ENCODE measurements at places on chromosomes 4 and X.

DNA sequence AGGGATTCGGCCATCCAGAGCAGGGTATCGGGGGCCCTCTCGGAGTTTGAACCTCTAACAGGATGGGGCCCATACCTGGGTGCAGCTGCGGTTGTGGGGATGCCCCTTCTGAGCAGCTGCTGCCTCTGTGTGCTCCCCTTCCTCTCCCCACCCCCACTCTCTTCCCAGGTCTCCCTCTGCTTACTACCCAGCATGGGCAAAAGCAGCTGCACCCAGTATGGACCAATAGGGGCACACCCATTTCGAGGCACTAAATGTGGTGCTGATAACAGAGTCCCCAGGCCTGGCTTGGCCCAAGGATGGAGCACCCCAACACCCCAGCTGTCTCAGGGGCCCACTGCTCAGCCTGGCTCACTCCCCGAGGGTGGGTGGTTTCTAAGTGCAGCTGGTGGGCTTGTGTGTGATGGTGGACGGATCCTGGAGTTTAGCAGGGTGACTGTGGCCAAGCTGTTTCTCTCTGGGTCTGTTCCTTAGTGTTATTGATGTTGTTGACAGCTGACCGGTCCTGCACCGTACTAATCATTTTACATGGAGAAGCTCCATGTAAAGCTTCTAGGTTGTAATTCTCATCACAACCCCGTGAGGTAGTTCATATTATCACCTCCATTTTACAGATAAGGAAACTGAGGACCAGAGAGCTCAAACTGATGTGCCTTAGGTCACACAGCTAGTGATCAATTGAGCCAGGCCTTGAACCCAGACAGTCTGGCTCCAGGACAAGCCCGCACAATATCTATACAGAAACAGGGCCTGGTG lies 13.1 kb upstream of the KIAA0232 start:
- no peak for DNase-seq

DNA sequence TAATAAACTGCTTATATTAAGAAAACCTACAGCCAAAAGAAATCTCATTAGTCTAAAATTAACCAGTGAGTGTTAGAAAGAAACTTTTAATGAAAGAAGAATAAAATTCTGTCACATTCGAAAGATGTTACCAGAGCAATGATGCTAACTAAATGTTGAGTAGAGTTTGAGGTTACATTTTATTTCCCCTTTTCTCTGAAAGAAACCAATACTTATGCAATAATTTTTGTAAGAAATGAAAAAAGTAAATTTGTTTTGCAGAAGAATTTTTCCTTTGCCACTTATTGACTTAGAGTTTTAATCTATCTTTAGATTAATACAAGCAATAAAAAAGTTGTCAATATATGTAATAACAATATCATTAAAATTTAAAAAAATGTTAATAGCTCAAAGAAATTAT lies 574.0 kb upstream of the GALNTL6 start:
- DNase-seq: no peak

GRCh38 chr4:3074846-3075651 lies 568 bp downstream of the HTT start:
- DNase-seq: peak; percentile 17

- no peak for DNase-seq
Observed at GRCh38 chr4:101183221-101183620, 164.1 kb downstream of the PPP3CA start.

DNA sequence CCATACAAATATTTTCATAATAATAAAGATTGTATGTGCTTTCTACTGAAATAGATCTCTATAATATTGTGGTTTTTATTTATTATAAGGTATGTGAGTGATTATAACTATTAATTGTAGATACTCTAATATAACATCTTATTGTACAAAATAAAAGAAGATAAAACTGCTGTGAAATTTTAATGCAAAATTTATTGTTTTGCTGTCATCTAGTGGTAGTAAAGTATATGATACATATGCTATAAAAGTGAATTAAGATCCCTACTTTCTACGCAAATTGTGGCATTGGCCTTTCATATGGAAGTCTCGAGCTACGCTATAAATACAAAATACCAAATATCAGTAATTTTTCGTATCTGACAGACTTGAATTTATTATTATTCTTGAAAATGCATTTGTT lies 19.3 kb downstream of the YIPF7 start:
- no peak for DNase-seq

- no peak for DNase-seq
Observed at GRCh38 chr4:38160487-38161207, 200.4 kb downstream of the PTTG2 start.

GRCh38 chr4:75714704-75715103 lies 9.7 kb upstream of the USO1 start:
- no peak for DNase-seq

DNA sequence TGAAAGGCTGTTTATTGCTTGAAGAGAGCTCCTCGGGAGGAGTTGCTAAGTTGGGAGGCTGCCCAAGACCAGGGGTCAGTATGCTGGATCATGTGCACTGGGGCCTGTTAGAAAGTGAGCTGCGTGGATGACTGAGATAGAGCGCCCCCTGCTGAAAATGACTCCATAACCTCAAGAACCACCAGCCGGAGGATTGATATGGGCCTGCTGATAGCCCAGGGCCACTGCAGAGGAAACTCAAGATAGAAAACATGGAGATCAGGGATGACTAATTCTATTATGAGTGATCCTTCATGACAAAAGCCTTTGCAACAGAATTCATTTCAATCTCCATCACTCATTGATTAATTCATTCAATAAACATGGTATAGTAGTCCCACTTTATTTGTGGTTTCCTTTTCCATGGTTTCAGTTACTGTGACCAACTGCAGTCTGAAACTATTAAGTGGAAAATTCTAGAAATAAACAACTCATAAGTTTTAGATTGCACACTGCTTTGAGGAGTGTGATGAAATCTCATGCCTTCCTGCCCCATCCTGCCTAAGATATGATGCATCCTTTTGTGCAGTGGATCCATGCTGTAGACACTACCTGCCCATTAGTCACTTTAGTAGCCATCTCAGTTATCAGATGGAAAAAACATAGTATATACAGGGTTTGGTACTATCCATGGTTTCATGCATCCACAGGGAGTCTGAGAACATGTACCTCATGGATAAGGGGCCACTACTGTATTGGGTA lies 126.7 kb upstream of the MBNL3 start:
- DNase-seq: peak; percentile 23

GRCh38 chr4:2827071-2827873 lies 16.4 kb upstream of the ADD1 start:
- no peak for DNase-seq

DNA sequence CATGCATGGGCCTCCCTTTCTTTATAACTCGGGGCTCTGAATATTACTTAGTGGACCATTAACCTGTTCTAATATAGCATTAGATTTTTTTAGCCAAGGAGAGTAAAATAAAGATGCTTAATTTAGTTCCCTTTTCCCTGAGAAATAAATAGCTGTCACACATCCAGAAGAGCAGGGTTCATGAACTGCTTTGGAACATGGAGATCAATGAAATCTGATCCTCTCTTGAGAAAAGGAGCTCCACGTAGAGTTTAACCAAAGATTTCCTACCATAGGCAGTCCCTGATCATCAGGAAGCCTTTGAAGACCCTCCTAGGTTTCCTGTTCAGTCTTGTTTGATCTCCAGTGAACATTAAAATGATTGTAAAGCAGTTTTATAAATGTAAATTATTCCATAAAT lies 8.5 kb upstream of the PCDH19 start:
- no peak for DNase-seq

DNA sequence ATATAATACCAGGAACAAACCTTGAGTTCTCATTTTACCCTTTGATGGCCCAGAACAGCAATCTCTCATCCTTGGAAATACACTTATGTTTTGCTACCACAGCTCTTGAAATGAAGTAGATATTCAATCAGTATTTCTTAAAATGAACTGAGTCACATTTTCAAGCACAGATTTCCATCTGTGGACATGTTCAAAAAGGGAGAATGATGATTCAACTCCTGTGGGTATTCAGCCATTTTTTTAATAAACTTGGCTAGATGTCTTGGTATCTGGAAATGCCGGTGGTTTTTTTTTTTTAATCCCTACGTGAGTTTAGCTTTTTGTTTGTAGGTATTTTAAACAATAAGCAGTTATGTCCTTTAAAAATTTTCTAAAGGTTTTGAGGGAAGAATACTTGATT lies 64.2 kb upstream of the TRPC5OS start:
- DNase-seq: no peak

DNA sequence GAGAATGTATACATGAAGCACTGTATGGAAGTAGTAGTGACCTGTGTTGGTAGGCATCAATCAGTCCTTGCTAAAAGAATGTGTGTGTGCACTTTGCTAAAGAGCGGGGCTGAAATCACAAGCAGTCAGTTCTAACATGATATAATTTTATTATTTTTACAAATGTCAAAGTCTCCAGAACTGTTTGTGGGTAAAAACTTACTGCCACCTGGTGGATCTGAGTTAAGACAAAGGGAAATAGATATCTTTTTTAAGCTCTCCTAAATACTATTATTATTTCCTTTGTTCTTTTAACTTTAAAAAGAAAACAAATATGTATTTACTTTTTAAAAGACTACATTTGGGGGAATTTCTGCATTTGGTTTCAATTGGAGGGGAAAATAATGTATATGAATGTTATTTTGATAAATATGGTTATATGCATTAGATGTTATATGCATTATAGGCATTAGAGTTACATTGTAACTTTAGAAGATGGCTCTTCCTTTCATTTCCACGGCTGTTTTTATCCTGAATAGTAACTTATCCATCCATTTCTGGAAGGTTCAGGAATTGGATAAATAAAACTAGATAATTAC lies 7.8 kb upstream of the CLOCK start:
- no peak for DNase-seq

- no peak for DNase-seq
Observed at GRCh38 chr4:79663141-79663540, 255.1 kb upstream of the GK2 start.

- no peak for DNase-seq
Observed at GRCh38 chr4:98890702-98891455, 38.1 kb downstream of the EIF4E start.

DNA sequence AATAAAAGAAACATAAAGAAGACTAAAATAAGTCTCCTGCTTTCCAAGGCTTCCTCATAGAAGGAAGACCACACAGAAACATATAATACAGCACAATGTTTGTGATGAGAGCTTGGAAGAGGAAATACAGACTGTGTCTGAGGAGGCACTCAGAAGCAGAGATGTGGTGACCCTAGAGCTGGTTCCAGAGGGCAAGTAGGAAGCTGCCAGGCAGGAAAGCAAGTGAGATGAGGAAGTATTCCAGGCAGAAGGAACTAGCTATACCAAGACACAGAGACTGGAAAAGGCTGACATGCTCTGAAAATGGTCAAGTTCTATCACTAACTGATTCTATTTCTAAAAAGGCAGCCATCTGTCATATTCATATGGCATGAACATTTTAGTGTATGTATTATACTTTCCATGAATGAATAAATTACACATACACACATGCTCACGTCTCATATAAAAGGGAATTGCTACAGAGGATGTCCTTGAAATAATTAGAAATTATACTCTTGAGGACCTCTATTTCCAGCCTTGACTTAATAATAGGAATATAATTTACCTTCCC lies 16.6 kb upstream of the HSFX2 start:
- no peak for DNase-seq

- DNase-seq: no peak
Observed at GRCh38 chr4:54041100-54041499, 23.3 kb downstream of the CHIC2 start.

DNA sequence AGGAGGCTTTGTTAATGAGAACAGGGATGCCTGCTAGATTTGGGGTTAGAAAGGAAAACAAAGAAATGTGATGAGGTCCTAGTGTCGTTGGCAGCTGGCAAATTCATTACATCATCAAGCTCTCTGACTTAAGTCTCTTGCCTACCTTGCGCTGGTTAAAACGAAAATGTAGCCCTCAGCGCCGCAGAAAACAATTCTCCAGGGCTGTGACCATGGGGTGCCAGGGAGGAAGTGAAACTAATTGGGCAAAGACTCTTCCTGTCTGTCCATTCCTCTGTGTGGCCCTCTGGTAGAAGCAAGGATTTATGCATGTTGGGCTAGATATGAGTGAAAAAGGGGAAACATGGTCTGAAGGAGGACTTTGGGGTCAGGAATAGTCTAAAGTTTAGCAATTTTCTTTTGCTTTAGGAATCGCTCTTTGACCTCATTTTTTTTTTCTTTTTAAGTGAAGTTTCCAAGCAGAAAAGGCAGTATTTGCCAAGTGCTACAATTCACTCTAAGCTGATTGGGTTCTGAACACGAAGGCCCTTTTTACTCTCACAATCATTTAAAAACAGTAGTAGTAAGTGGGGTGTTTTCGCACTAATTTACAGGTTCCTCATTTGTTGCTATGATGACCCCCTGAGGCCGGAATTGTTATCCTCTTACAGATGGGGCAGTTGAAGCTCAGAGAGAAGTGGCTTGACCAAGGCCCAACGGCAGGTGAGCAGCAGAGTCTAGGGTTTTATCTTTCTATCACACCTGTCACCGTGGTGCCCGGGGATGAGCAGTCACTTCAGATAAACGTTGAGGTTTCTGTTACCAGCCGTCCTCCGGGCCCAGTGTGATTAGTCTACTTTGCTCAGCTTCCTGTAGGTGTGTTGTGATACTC lies 27.3 kb upstream of the CHRNA9 start:
- no peak for DNase-seq

- DNase-seq: no peak
Observed at GRCh38 chrX:13702111-13702789, 13.3 kb downstream of the RAB9A start.

GRCh38 chrX:50402886-50403285 lies 67.7 kb downstream of the DGKK start:
- no peak for DNase-seq

- no peak for DNase-seq
Observed at GRCh38 chr4:159138436-159138835, 35.6 kb downstream of the RAPGEF2 start.

- no peak for DNase-seq
Observed at GRCh38 chr4:109752525-109752924, 22.7 kb upstream of the PLA2G12A start.

GRCh38 chr4:13992975-13993520 lies 365.5 kb upstream of the BOD1L1 start:
- DNase-seq: no peak

DNA sequence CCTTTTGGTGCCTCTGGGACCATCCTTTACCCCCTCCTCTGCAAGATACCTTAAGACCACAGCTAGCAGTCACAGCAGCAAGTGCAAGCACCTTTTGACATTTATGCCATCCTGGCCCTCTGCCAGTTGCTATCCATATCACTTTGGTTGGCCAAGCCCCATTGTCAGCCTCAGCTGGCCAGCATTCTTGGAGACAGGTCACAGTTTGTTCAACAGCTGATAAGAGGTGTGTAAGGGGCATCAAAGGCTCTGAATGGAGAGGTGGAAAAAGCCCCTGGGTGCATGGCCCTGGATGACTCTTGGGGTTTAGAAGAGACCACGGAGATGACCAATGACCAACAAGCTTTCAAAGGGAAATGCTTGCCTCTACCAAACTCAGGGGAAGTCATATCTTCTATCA lies 133.6 kb upstream of the MAMLD1 start:
- no peak for DNase-seq

GRCh38 chr4:23881052-23881501 lies 8.8 kb downstream of the PPARGC1A start:
- no peak for DNase-seq

- DNase-seq: peak; percentile 6
Observed at GRCh38 chr4:63717384-63717783, 691.9 kb downstream of the TECRL start.

Data from DMS 273 treated with DMSO at 0.1 percent for 48 hours (cell line).